Gastrocnemius medialis (tissue), 4 donors: ENCODE measurements at places on chromosomes 11 and 22. TPM values are rescaled to one million over a fixed set of nuclear protein-coding genes. Genes with fewer than 3 reads are reported as not detected.

DNA sequence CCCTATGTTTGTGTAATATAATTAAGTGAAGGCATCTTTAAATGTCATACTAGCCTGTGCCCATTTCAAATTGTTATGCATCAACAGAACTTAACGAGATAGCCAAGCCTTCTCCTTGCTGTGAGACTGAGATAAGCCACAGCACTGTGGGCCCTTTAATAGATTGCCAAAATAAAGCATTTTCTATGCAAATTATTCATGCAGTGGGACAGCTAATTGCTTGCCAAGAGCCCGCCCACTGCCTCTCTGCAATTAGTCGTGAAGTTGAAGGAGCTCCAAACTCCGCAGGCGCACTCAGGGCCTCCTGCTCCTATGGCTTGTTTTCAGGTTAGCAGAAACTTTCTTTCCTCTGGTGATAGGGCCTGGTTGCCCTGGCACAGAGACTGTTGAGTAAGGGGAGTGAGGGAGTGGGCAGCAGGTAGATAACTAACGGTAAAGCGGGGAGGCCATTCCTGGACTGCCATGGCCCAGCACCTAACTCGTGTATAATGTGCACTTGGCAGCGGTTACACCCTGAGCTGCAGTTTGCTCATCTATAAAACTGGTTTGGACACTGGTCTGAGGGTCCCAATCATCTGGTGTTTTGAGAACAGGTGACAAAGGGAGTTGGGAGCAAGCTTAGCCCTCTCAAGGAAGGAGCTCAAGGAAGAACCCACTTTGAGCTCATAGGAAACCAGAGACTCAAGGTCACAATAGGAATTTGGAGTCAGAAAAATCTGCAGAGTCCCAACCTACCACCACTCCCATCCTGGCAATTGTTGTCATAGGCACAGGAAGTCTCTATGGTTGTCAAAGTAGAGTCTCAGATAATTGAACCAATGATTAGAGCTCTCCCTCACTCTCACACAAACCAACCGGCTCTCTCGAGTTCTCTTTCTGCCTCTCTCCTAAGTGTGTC is 33.9 kb upstream of the RIC3 start:
- H3K4me3 ChIP-seq = no peak overlapping the region
- H3K4me1 ChIP-seq = no peaks in the 10 kb centered on the region
- DNase-seq = no peak
- no peaks in the 10 kb centered on the region for H3K36me3 ChIP-seq

DNA sequence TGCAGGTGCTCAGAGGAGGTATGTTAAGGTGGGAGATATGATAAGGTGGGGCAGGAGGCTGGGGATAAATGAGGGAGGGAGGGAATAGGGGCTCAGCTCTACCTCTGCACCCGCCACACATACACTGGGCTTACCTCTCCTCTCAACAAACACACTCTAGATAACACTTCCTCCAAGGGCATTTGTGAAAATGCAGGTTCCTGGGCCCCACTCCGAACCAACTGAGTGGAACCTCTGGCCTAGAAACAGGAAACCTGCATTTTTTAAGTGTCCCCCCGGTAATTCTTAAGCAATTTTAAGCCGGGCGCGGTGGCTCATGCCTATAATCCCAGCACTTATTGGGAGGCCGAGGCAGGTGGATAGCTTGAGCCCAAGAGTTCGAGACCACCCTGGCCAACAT is 46.5 kb upstream of the CD5 start:
- H3K27me3 ChIP-seq = no peaks in the 10 kb centered on the region
- no peak for DNase-seq
- no peak overlapping the region for H3K27ac ChIP-seq
- H3K36me3 ChIP-seq = no peaks in the 10 kb centered on the region
- H3K4me1 ChIP-seq = no peaks in the 10 kb centered on the region
- H3K4me3 ChIP-seq = no peak overlapping the region

DNA sequence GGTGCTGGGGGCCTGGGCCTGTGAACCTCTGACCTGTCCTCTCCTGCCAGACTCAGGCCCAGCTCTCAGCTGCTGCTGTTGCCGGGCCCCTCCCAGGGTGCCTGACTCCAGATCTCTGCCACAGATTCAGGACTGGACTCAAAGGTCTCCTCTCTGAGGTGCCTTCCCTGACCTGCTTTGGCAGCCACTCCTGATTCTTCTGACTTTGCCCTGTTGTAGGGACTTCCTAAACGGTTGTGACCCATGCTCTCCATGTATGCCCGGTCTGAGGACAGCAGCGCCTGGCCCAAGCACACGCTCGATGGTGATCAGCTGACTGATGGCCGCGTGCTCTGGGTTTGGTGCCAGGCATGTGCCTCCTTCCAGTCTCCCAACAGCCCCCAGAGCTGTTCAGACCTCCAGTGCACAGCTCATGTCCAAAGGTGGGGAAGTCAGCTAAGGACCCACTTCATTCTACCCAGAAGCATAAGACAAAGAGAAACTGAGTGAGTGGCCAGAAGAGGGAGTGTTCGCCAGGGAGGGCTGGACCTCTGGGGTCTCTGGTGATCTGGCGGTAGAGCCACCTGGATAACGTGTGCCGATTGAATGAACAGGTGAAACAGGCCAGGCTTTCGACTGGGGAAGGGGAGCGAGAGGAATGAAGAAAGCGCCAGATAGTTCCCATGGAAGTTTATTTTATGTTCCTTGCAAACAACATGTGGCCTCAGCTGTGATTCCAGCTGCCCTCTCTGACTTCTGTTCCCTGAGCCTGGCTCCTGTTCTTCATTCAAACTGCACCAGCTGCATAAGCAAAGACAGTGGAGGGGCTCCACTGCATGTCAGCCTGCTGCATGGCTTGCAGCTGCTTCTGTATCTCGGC is 8.1 kb upstream of the TOP3B start:
- H3K27me3 ChIP-seq = no peaks in the 10 kb centered on the region
- H3K4me1 ChIP-seq = no peaks in the 10 kb centered on the region
- no peak for DNase-seq

GRCh38 chr11:26837154-26837553 is 115.3 kb upstream of the SLC5A12 start:
- H3K27ac ChIP-seq = no peak overlapping the region
- no peaks in the 10 kb centered on the region for H3K27me3 ChIP-seq
- H3K4me3 ChIP-seq = no peak overlapping the region
- DNase-seq = no peak

DNA sequence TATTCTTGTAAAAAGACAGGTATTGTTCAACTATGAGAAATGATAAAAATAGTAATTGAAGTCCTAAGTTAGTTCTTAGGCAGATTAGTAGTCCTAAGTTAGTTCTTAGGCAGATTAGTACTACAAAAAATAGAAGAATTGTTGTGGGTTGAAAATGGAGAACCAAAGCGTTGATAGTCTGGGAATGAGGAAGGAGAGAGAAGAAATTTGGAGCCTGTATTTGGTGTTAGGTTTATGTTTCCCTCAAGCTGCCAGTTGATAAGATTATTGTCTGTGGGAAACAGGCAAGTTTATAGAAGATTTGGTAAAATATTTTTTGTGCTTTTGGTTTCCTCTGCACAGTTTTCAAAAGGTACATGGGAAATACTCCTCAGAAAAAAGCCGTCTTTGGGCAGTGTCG is 3.6 kb downstream of the BCO2 start:
- H3K27me3 ChIP-seq = no peaks in the 10 kb centered on the region
- no peaks in the 10 kb centered on the region for H3K36me3 ChIP-seq
- H3K27ac ChIP-seq = no peak overlapping the region
- H3K4me1 ChIP-seq = peaks cover 21% of the 10 kb centered on the region

NXPE2 gene
- 0.24 TPM for total RNA-seq
